Activated T-cell treated with anti-CD3 and anti-CD28 coated beads, Interleukin-2, amount 50 U/mL, for 72 hours (primary cell): ENCODE measurements at places on chromosomes 3 and 15.
A peak's percentile ranks its signal among the peaks of the same experiment; 100 is the strongest.

DNA sequence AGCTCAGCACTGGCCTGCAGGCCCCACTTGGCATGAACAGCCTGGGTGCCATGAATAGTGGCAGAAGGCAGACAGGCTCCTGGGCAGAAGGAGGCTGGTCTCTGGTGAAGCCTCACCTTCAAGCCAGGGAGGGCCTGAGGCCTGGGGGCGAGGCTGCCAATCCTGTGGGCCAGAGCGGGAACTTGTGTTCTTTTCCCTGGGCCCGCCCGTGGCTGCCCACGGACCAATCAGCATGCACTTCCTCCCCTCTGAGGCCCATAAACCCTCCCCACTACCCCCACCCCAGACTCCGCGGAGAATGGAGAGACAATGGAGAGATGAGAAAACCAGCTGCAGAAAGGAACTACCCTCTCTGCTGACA, 283.8 kb upstream of the ROBO1 start:
- DNase-seq: no peak

DNA sequence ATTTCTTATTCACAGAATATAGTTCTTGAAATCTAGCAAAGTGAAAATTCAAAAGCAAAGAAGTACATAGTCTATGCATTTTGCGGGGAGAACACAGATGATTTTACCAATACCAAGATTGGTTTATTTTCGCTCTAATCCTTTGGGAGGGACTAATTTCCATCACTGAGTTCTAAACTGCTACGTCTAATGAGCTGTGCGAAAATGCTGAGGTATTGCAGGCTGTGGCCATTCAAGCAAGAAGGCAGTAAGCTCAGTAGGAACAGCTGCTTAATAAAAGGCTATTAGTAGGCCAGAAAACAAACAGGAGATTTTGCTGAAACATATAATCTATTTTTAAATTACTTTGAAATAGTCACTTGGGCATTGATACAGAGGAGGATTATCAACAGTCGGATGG, 379.0 kb downstream of the CNTN4 start:
- no peak for DNase-seq

DNA sequence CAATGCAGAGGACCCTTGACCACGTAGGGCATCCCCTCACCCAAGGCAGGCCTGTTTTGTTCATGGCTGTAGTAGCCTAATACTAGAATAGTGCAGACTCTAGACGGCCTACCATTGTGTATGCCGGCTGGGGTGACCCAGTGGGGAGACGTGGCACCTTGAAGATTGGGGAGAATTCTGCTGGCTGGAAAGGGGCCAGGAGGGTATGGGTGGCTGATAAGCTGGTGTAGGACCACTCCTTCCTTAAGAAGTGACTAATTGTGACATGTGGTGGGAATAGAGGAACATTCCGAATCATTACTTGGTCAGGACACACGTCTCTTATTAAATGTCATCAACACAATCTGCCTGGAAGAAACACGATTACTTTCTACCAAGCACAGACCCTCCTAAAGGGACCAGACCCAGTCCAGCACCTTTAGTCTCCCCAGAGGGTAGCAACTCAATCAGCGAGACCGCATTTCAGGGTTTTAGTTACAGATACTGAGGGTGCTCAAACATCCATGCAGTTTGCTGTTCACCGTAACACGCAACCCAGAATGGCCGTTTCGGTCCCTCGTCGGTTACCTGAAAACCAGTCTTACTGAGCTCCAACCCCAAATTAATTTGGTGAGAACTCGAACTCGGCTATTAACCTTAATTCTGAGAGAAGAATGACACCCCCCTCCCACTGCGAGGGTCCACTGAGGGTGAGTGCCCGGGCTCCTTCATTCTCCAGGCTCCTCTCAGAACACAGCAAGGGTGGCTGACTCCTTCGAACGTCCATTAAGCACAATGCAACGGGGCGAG, 1.6 kb upstream of the KLF13 start:
- DNase-seq: no peak

DNA sequence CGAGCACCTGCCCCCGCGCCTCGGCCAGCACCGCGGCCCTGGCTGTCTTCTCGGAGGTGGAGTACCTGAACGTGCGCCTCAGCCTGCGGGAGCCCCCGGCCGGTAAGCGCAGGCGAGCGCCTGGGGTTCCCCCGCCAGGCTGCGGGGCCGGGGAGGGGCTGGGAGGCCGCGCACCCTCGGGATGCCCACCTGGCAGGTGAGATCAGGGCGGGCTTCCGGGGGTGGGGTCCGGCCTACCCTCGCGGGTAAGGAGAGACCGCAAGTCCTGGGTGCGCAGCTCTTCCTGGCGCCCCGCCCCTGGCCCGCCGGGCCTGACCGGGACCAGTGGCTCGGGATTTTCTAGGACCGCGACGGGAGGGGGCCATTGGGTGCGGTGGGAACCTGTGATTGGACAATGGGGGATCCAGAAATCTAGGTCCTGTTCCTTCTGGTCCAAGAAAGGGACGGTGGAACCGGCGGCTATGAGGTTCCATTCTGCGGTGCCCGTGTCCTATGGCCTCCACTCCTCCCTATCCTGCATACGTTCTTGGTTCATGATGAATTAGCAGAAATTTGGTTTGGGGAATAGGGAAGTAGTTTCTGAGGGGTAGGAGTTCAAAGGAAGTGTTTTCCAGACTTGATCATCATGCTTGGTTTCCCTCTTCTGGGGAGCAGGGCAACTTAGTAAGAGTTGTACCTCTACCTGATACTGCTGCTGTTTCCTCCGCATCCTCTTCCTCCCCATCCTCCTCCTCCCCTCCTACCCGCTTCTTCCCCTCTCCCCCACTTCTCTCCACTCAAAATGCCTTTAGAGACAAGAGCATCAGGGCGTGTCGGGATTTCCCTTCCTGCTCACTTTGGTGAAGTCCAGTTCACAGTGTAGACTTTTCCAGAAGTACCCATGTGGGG, 808 bp downstream of the ARRDC4 start:
- peak; percentile 13 for DNase-seq

DNA sequence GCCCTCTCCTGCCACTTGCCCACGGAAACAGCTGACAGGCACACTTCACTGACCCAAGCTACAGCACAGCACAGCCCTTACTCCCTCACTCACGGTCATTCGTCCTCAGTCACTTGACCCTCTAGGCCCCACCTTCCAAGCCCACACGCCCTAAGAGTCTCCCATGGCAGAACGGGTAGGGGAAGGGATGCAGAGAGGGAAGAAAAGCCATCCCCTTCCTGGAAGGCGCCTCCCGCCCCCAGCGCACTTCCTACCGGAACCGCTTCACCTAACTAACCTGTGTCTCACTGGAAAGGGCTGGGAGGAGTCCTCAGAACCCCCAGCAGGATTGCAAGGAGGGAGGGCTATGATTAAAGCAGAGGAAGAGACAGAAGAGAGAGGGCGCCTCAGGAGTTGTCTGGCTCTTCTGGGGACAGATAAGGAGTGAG, 22.9 kb downstream of the EPHB3 start:
- no peak for DNase-seq

GRCh38 chr15:98651581-98652220, 3.4 kb downstream of the IGF1R start:
- DNase-seq: no peak
